ENCODE measurements at places on chromosomes 7 and 10.

- DNase-seq: no peak
- H3K36me3 ChIP-seq: no peaks in the 10 kb centered on the region
- H3K4me3 ChIP-seq: no peak overlapping the region
- no peaks in the 10 kb centered on the region for H3K4me1 ChIP-seq
- no peak overlapping the region for H3K27ac ChIP-seq
Measured at GRCh38 chr10:58723966-58724365, 211.3 kb downstream of the BICC1 start.

DNA sequence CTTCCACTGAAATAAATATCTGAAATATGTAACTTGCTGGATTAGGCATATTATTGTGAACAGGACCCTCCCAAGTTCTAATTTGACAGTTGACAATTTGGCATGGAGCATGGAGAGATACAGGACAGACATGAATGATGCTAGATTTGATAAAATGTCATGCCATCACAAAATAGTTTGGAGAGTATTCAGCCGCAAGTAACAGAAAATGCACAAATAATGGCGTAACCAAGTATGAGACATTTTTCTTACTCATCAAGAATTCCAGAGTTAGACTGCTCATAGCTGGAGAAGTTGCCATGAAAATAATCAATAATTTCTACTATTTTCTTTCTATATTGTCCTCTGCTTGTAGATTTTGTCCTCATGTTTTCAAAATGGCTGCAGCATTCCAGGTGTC is 45.5 kb upstream of the GPAM start:
- H3K36me3 ChIP-seq: no peaks in the 10 kb centered on the region
- peaks cover 5% of the 10 kb centered on the region for H3K27me3 ChIP-seq
- DNase-seq: no peak
- no peak overlapping the region for H3K27ac ChIP-seq

GRCh38 chr7:128841921-128842673 is 11.9 kb downstream of the FLNC start:
- no peaks in the 10 kb centered on the region for H3K4me1 ChIP-seq
- no peak overlapping the region for H3K4me3 ChIP-seq
- no peaks in the 10 kb centered on the region for H3K36me3 ChIP-seq

DNA sequence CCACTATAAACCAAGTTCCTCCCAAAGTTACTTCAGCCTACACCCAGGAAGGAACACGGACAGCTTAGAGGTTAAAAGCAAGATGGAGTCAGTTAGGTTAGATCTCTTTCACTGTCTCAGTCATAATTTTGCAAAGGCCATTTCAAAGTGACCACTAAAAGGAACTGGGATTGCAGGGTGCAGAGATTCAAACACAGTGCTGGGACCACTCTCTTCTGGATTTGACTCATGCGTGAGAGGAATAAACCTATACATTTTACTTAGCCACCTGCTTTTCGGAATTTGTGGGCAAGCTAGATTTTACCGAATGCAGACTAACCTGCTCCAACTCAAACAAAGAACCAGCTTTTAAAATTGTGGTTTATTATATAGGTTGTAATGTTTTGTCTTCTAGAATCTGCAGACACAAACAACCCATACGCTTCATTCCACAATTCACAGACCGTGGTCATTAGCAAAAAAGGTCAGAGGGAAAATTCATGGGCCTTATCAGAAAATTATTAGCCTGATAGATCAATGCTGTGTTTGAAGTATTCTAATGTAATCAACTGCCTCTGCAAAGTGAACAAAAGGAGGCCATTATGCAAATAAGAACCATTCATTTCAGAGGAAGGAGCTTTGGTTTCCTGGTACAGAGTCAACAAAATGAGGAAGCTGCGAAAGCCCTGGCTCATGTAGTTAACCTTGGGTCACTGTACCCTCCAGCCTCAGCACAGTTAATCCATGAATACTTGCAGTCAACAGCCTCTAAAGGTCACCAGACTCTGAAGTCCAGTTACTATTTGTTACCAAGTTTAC is 342.7 kb upstream of the KLF6 start:
- no peaks in the 10 kb centered on the region for H3K27me3 ChIP-seq
- no peak overlapping the region for H3K4me3 ChIP-seq
- peaks cover 24% of the 10 kb centered on the region for H3K36me3 ChIP-seq
- peak overlapping the region; percentile 47 for H3K27ac ChIP-seq

GRCh38 chr7:30799206-30799975 is 28.2 kb downstream of the MINDY4 start:
- H3K36me3 ChIP-seq: no peaks in the 10 kb centered on the region
- no peak for DNase-seq
- no peaks in the 10 kb centered on the region for H3K27me3 ChIP-seq
- no peak overlapping the region for H3K4me3 ChIP-seq

GRCh38 chr10:28690545-28690944 is 13.2 kb downstream of the BAMBI start:
- no peak overlapping the region for H3K27ac ChIP-seq
- peaks cover 7% of the 10 kb centered on the region for H3K27me3 ChIP-seq
- H3K36me3 ChIP-seq: no peaks in the 10 kb centered on the region
